Brain (organoid and tissue), 16 donors: ENCODE measurements at places on chromosomes 4 and X. TPM values are rescaled to one million over a fixed set of nuclear protein-coding genes. Genes with fewer than 3 reads are reported as not detected.

The BCAP31 gene
- polyA plus RNA-seq, result 284 TPM

- no peak for DNase-seq
These were observed 344.6 kb upstream of the SPOCK3 start for GRCh38 chr4:167578906-167579305.

- no peak for DNase-seq
These were observed 552.7 kb downstream of the RAPGEF2 start for GRCh38 chr4:159655547-159655946.

DNA sequence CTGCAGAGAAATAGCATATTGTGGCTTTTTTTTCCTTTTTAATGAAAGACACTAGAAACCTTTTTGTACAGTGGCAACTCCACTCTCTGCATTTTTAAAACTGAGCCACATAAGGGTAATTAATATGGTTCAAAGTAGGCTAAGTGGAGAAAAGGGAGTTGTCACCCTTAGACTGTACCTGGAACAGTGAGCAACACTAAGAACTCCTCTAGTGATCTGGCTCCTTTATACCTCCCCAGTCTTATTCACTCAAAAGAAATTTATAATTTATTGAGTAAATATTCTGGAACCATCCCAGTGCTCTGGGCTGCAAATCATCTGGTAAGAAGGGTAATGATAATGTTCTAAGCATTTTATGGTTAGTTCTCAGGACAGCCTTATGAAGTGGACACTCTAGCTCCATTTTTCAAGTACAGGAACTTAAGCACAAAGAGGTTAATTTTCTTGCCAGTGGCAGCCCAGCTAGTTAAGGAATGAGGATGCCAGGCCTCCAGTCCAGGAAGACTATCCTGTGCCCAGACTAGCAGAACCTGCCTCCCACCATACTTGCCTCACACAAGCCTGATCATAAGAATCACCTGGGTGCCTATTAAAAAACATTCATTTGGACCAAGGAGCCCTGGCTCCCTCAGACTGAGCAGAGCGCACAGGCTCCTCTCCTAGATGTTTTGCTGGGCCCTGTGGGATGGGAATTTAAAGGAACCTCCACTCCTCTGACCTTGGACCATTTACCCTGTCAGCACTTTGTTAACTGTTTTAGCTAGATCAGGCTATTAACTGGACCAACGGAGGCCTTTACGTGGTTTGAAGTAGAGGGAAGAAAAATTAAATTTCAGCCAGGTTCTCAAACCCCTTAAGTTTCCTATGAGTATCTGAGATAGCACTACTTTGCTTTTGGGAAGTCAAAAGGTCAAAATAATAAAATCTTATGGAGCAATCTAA, 102.6 kb downstream of the PDE5A start:
- DNase-seq, result no peak

The MYOZ2 gene
- polyA plus RNA-seq, result 0.15 TPM

The NSG1 gene
- 267 TPM for polyA plus RNA-seq

The MAGEA6 gene
- 2.5 TPM for polyA plus RNA-seq

The TECRL gene
- polyA plus RNA-seq, result not detected

The ATXN3L gene
- polyA plus RNA-seq, result not detected

The TEX13B gene
- not detected for polyA plus RNA-seq
